ENCODE measurements at places on chromosomes 5 and 9.

GRCh38 chr9:526904-527591, 312.4 kb downstream of the DOCK8 start:
- DNase-seq: no peak

- DNase-seq: peak; percentile 57
These were observed 849 bp upstream of the MGAT1 start for GRCh38 chr5:180803181-180804128.

- no peak for DNase-seq
These were observed 28.9 kb downstream of the GABRG2 start for GRCh38 chr5:162096448-162096847.

DNA sequence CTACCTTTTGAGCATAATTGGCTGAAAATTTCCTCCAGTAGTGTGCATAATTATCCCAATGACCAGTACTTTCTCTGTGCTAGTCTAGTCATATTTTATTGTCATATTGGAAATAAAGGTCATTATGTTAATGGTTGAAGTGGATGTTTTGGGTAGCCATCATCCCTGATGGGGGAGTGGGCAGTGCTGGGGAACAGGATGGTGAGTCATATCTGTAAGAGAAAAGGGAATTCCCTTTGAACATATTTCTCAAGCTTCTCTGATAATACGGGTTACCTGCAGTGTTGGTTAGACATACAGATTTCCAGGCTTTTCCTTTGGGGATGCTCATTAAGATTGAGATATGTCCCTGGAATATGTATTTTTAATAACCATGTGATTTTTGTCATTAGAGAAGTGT, 33.3 kb upstream of the SPATA31D4 start:
- DNase-seq: no peak

DNA sequence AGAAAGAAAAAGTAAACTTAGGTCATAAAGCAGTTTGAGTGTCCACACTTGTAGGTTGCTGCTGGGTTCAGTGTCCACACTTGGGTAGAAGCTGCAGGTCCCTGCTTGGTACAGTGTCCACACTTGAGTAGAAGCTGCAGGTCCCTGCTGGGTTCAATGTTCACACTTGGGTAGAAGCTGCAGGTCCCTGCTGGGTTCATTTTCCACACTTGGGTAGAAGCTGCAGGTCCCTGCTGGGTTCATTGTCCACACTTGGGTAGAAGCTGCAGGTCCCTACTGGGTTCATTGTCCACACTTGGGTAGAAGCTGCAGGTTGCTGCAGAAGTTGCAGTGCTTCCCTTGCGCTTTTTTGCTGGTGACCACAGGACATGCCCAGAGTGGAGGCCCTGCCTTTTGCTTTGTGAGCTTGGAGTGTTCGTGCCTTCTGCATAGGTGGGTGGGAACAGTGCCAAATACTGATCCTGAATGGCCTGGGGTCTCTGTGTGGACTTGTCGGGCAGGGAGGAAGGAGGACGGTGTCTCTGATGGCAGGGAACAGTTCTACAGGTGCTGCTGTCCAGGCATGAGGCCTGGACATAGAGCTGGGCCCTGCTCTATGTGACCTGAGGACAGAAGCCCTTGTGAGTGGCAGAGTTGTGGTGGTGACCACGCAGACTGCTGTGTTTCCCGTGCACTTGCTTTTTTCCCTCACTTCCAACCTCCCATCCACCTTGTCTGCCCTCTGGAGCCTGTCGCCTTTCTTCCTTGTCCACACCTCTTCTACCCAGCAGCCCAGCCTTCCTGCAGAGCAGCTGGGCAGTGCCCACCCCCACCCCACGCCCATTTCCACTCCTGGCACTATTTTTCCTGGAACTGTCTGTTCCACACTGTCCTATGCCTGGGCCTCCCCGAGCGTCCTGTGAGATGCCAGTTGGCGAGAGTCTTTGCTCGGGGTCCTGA, 120.8 kb downstream of the EHMT1 start:
- no peak for DNase-seq

DNA sequence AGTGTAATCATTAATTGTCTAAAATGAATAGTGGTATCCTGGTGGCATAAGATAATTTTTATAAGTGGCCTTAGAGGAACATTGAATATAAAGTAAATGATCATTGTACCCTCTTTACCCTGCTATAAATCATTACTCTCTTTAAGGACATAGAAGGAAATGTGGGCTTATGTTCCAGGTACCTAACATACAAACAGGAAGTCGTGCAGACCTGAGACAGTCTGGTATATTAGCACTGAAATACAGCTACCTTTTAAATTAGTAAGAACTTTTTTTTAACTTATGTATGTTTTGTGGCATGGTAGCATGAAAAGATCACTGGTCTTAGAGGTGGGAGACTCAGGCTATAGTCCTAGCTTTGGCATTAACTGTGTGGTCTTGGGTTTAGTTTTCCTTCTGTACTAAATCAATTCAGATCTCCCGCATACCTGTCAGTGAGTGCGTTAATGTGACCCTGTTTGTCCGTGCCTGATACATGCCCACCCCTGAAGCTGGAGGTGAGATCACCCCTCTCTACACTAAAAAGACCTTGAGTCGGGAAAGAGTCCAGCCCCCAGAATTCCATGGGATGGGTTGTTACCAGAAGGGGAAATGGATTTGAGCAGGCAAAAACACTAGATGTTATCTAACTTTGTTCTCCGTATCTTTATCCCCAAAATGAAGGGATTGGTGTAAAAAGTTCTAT, 59.4 kb upstream of the ERBIN start:
- no peak for DNase-seq

- DNase-seq: peak; percentile 4
These were observed 95.3 kb upstream of the SLC28A3 start for GRCh38 chr9:84435902-84436301.

GRCh38 chr5:142984011-142984410, 213.8 kb downstream of the ARHGAP26 start:
- peak; percentile 15 for DNase-seq

DNA sequence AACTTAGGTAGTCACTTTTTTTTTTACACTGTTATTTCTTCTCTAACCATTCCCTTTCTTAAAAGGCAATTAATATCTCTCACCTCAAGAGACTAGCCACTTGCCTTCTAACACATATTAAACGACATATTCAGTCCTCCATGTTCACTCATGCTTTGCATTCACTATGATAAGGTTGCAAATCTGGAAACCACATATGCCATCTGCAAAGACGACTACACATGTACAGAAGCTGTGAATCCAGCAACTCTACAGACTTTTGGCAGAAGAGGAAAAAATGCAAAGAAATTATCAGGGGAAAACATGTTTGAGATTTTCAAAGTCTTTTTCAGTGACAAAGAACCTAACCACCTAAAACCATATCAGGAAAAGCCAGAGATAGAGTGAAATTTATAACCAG, 112.1 kb downstream of the EPB41L4A start:
- no peak for DNase-seq

DNA sequence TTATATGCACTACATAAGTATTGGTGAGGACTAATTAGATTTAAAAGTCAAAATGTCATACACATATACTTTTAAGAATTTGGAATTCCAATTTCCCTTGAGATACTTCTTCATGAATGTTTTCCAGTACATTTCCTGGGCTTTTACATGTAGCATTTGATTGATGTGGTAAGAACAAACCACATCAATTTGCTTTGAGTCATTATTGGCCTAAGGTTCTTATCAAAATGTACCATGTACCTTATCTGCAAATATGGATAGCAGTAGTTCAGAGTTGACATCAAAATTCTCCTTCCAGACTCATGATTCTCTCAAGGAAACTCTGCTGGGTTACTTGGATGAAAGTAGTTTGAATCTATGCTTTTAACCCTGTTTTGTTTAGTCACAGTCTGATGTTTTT, 2.5 kb downstream of the CAST start:
- DNase-seq: no peak

GRCh38 chr9:83304686-83305085, 233.5 kb downstream of the FRMD3 start:
- peak; percentile 99 for DNase-seq

GRCh38 chr5:13957032-13957645, 12.7 kb upstream of the DNAH5 start:
- DNase-seq: peak; percentile 69

GRCh38 chr5:6765612-6766525, 52.6 kb downstream of the TENT4A start:
- peak; percentile 71 for DNase-seq

DNA sequence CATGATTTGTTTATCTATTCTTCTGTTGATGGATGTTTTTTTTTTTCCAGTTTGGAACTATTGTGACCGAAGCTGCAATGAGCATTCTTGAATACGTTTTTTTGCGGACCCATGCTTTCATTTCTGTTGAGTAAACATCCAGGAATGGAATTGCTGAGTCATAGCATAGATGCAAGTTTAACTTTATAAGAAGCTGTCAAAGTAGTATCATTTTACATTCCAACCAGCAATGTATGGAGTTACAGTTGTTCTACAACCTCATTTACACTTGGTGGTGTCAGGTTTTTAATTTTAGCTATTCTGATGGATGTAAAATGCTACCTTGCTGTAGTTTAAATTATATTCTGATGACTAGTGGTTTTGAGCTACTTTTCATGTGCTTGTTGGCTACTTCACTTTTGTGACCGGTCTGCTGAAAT, 49.0 kb downstream of the NPR3 start:
- DNase-seq: peak; percentile 91

DNA sequence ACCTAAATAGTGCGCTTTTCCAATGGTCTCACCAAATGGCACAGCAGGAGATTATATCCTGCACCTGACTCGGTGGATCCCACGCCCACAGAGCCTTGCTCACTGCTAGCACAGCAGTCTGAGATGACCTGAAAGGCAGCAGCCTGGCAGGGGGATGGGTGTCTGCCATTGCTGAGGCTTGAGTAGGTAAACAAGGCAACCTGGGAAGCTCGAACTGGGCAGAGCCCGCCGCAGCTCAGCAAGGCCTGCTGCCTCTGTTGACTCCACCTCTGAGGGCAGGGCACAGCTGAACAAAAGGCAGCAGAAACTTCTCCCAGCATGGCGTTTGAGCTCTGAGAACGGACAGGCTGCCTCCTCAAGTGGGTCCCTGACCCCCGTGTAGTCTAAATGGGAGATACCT, 18.1 kb upstream of the ABLIM3 start:
- DNase-seq: no peak

GRCh38 chr5:134226441-134227192, 744 bp upstream of the PPP2CA start:
- DNase-seq: peak; percentile 38

GRCh38 chr9:132190966-132191365, 29.1 kb downstream of the NTNG2 start:
- no peak for DNase-seq

GRCh38 chr9:133954862-133955529, 37.1 kb downstream of the VAV2 start:
- no peak for DNase-seq

DNA sequence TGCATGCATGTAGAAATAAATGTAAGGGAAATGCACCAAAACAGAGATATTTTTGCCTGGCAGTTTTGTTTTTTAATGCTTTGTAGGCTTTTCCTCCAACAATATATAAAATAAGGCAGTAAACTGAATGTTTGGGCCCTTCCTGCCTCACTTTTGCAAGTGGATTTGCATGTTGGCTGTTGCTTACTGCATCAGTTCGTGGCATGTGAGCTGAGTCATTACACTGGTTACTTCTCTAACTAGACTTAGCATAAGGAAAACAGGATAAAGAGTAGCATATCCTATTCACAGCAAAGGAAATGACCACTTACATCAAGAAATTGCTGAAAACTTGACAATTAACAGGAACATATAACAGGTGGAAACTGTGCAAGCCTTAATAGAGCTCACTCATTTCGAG, 113.4 kb downstream of the TLE1 start:
- peak; percentile 27 for DNase-seq

- DNase-seq: no peak
These were observed 42.6 kb upstream of the ADRA1B start for GRCh38 chr5:159873680-159874079.

- DNase-seq: no peak
These were observed 21.2 kb downstream of the FTMT start for GRCh38 chr5:121872856-121873255.

DNA sequence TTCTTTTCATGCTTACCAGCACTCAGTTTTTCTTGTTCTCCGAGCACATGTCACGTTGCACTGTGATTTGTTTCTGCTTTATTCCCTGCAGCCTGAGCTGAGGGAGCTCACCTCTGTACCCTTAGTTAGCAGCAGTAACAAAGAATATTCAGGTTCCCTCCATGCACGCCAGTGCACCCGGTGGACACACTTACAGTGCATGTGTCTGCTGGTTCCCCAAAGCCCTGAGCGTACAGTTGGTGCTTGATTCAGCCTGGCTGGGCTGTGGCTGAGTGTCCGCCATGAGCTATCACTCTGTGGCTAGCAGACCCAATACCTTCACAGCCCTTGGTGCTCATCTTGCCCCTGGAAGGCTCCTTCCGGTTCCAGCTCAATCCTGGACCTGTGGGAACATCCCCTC, 93.5 kb downstream of the MVB12B start:
- DNase-seq: no peak

DNA sequence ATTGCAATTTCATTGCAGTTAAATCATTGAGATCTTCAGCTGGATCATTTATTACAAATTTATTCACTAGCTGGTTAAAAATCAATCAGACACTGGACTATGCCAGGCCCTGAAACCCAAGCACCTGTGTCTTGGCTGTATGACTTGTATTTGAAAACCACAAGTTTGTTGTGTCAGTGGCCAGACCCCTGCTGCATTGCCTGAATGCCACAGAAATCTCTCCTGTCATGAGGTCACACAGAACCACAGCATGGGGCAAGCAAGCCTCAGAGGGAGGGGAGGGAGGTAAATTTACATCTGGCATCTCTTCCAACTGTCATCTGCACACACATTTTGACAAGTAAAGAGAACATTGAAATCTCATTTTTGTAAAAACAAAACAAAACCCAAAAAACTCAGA, 90.0 kb downstream of the ARRDC3 start:
- DNase-seq: peak; percentile 27

DNA sequence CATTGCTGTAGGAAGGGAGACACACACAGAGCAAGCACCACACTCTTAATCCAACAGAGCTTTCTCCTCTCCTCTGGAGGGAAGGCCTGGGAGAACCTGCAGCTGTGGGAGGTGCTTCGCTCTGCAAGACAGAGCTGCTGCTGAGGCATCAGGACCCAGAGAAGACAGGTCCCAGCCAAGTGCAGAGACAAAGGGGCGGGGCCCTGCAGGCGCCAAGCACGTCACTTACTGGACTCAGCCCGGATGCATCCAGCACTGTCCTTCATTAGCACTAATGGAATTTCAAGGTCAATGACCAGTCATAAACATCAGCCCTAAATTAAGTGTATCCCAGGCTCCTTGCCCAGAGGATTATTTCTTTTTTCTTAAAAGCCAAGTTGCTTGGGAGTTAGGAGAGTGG, 337.1 kb upstream of the PANK3 start:
- DNase-seq: peak; percentile 16

GRCh38 chr9:119523508-119523907, 154.3 kb upstream of the BRINP1 start:
- DNase-seq: no peak

- DNase-seq: no peak
These were observed 208.0 kb downstream of the CYLC2 start for GRCh38 chr9:103203172-103203571.

DNA sequence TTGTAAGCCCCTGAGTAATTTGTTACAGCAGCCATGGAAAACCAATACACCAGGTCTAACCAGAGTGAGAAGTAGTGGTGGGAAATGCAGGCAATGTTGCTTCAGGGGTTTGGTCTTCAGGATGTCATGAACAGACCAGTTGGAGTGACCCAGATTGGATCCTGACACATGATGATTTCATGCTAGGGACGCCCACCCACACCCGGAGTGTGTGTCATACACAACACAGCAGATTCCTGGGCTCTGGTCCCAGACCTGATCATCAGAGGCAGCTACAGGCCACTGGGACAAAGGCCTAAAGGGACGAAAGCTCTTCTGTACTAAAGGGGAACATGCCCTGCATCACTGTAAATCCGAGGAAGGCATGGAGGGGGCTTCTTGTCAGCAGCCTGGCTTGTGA, 194.2 kb downstream of the NSG2 start:
- no peak for DNase-seq

Data from fibroblast of the aortic adventitia (primary cell).